ENCODE measurements at places on chromosomes 2 and 18.

DNA sequence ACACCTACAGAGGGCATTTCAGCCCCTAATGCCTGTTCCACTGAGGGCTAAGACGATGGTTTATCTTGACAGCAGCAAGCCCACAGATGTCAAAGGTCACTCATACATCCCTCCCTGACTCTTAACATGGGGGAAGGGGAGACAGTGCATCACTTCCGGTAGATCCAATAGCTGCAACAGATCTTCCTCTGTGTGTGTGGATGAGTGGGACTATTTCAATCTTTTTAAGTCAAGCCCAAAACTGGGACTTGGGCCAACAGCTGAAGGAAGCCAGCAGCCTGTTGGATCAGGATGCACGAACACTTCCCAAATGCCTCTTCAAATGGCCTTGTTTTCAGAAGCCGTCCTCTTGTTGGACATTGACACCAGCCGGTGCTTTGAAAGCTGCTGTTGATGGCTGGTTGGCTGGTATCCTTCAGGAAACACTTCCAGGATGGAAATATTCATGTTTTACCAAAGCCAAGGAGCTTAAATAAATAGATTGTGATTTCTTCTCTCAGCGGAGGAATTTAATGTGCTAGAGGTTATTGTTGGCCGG lies 59.2 kb downstream of the IL1R2 start:
- no peak for DNase-seq

DNA sequence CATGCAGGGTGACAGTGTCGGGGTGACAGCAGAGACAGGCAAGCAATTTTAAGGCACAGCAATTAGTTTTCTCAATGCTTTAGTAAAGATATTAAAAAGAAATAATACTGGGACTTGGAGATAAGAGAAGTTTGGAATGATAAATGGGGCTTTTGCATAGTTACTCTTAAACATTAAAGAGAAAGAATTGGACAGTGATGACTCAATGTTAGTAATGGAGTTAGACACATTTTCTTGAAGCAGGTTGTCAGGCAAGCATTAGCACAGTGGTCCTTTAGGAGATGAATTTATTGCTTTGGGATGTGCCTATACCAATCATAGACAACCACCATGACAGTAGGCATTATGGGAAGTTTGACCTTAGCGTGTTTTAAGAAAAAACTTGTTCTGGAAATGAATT lies 228.3 kb upstream of the RAB12 start:
- no peak for DNase-seq

DNA sequence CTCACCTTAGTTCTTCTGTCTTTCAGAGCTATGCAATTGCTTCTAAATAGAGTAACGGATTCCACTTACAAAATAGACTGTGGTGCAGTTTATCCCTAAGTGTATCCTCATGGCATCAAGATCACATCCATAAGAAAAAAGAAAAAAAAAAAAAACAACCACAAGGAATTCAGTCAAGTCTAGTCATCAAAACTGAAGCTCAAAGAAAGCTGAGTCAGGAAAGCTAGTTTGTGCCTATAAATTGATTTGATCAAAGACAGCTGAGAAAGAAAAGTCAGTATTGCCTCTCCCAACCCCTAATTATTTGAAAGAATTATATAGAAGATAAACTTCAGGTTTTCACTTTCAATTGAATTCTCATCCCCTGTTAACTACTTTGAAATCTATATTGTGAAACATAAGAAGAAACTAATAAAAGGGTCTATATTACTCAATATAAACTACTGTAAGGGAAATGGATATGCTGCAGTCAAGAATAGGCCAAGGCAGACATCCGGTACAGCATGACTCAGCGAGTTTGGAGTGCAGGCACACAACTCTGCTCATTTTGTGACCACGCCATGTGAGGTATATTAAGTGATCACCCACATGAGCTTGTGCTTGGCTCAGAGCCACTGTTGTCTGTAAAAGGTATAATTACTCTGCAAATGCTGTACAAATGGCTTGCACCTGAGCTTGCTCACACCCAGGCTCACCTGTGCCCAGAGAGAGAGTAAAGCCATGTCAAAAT lies 568.1 kb upstream of the CRIM1 start:
- no peak for DNase-seq

DNA sequence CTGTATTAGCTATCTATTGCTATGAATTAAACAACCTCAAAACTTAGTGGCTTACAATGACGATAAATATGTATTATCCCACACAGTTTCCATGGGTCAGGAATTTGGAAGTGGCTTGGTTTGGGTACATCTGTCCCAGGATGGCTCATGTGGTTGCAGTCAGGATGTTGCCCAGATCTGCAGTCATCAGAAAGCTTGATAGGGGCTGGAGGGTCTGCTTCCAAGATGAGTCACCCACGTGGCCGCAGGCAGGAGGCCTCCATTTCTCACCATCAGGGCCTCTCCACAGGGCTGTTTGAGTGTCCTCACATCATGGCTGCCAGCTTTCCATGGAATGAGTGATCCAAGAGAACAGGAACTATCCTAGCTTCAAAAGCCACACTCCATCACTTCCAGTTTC lies 46.4 kb downstream of the CHRNA1 start:
- no peak for DNase-seq

GRCh38 chr2:165144315-165144714 lies 59.5 kb downstream of the SCN3A start:
- DNase-seq, result no peak

Data from stimulated activated CD4-positive, alpha-beta T cell treated with anti-CD3 and anti-CD28 coated beads, Interleukin-15, amount 100 ng/mL, for 1 hour (primary cell).